ENCODE measurements at places on chromosomes 5 and 9. TPM values are rescaled to one million over a fixed set of nuclear protein-coding genes. Genes with fewer than 3 reads are reported as not detected.

Gene TAF11L8
- not detected for total RNA-seq

Gene ASS1
- total RNA-seq: 2.6 TPM

Gene EQTN
- not detected for total RNA-seq

Gene SLC6A7
- total RNA-seq: not detected

Gene C9orf50
- total RNA-seq: not detected

Gene ATG10
- total RNA-seq: 11.5 TPM

Gene TERT
- total RNA-seq: not detected

DNA sequence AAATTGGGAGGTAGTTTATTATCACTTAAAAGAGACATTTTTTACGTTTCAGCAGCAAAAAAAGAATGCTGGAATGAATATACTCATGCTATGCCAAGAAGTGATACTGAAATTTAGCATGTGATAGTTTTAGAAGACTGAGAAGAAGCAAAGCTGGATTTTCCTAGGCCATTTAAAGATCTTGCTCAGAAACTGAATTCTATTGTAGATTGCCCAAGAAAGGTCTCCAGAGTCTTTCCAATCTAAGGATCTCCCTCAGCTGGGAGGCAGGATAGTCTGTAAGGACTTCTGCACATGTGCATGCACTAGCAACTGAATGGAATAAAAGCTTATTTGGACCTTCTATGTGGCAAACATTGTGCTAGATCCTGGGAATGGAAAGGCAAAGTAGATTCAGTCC is 334.5 kb downstream of the DTWD2 start:
- no peak overlapping the region for H3K4me3 ChIP-seq
- H3K36me3 ChIP-seq: no peaks in the 10 kb centered on the region
- no peak overlapping the region for H3K27ac ChIP-seq

DNA sequence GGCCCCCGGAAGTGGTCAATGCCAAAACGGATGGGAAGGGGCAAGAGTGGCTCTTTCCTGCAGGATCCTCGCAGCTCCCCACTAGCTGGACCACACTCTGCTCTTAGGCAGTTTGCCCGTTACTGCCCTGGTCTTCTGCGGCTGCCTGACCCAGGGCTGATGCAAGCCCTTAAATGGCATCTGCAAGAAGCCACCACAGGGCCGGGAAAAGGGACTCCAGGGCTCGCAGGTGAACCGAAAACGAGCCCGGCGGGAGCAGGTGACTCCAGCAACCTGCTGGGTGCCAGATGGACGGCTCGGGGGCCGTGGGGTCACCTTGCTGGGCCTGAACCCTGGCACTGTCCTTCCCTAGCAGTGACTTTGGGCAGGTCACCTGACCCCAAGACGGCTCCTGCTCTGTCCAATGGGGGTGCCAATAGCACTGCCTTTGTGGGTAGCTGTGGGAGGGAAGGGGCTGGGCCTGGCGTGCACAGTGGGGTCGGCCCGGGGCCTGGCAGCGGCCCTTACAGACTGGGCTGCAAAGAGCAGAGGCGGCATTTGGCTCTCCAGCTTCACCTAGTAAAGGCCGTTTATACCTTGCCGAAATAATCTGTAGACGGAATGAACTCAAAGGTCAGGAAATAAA is 1.3 kb downstream of the TMEM250 start:
- H3K4me1 ChIP-seq: peaks cover 22% of the 10 kb centered on the region
- H3K36me3 ChIP-seq: peaks cover 8% of the 10 kb centered on the region
- H3K4me3 ChIP-seq: peak overlapping the region; percentile 83
- H3K27ac ChIP-seq: peak overlapping the region; percentile 81
- no peaks in the 10 kb centered on the region for H3K27me3 ChIP-seq
- peak; percentile 55 for DNase-seq

- no peak overlapping the region for H3K27ac ChIP-seq
- no peaks in the 10 kb centered on the region for H3K36me3 ChIP-seq
- no peak for DNase-seq
Measured at GRCh38 chr9:131868766-131869165, 128.9 kb upstream of the RAPGEF1 start.

DNA sequence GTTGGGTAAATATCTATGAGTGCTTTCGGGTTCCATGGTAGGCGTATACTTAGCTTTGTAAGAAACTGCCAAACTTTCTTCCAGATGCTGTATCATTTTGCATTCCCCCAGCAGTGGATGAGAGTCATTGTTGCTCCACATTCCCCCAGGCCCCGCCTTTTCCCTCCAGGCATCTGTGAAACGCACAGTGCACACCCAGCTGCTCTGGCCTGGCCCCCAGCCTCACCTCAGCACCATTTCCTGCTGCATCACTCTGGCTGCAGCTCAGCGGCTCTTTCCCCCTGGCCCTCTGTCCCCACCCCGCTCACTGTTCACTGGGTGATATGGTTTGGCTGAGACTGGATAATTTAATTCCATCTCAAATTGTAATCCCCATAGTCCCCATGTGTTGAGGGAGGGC is 76.6 kb upstream of the SPTLC1 start:
- H3K27ac ChIP-seq: no peak overlapping the region
- no peaks in the 10 kb centered on the region for H3K4me1 ChIP-seq
- H3K27me3 ChIP-seq: peaks cover 7% of the 10 kb centered on the region
- no peak overlapping the region for H3K4me3 ChIP-seq
- DNase-seq: no peak

DNA sequence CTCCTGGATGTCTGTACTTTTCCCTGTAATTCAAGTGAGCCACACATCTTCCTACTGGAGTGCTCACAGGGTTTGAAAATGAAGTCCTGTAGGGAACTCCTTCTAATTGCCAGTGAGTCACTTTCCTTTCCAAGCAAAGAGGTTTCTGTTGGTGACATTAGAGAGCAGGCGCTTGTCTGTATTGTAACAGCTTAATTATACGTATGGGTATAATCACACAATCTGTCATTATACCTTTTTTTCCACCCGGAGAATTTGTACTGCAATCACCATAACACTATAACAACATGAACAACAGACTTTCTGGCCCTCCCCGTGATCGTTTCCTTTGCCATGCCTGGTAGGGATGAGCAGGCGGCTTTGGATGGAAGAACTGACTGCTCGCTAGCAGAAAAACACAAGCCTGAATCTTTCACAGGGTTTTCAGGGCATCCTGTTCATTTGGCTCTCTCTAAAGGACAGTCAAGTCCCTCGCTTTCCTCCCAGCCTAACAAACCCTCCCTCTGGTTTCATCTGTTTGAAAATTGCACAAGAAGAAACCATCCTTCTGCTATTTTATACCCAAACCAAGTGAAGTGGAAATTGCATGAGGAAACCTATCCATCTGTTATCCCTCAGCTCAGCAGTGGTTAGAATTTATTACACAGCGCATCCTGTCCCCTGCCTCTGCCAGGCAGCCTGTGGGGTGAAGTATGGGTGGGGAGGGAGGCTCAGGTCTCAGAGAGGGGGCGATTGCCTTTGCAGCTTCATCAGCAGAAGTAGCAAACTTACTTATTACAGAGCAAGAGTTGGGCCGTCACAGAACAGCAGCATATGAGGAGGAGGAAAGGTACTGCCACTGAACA is 307.0 kb upstream of the TLE4 start:
- H3K27ac ChIP-seq: no peak overlapping the region
- no peak for DNase-seq
- peaks cover 11% of the 10 kb centered on the region for H3K27me3 ChIP-seq
- H3K4me3 ChIP-seq: no peak overlapping the region

- peaks cover 41% of the 10 kb centered on the region for H3K27me3 ChIP-seq
- DNase-seq: no peak
- H3K4me3 ChIP-seq: peak overlapping the region; percentile 20
- no peak overlapping the region for H3K27ac ChIP-seq
Measured at GRCh38 chr5:159095151-159095721, 4.5 kb downstream of the EBF1 start.

DNA sequence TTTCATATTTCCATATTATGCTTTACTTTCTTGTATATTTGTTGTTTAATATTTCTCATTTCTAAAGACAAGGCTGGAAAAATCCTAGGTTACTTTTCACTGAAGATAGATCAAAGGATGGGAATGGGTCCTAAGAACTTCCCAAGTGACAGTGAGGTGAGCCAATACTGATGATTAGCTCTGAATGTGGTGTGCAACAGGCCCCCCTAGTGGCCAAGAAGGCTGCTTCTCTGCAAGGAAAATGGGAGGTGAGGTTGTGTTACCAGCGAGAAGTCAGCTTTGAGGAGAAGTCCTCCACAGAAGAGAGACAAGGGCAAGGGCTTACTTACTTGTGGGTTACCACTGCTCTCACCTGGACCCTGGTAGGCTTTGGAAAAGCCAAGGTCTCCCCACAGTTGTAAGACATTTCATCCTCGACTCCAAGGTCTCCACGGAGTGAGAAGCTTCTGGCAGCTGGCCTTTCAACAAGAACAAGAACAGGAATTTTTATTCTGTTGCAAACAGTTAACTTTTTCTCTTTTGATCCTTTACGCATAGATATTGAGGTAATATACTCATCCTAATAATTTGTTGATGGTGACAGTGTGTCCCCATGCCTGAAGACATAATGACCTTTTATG is 69.9 kb downstream of the MAMDC2 start:
- H3K4me3 ChIP-seq: no peak overlapping the region
- DNase-seq: peak; percentile 27
- H3K27ac ChIP-seq: no peak overlapping the region
- peaks cover 7% of the 10 kb centered on the region for H3K27me3 ChIP-seq
- no peaks in the 10 kb centered on the region for H3K36me3 ChIP-seq

GRCh38 chr9:9231946-9232345 is 1380.9 kb downstream of the PTPRD start:
- H3K27ac ChIP-seq: no peak overlapping the region
- no peak overlapping the region for H3K4me3 ChIP-seq
- H3K27me3 ChIP-seq: no peaks in the 10 kb centered on the region
- H3K36me3 ChIP-seq: no peaks in the 10 kb centered on the region
- DNase-seq: no peak

DNA sequence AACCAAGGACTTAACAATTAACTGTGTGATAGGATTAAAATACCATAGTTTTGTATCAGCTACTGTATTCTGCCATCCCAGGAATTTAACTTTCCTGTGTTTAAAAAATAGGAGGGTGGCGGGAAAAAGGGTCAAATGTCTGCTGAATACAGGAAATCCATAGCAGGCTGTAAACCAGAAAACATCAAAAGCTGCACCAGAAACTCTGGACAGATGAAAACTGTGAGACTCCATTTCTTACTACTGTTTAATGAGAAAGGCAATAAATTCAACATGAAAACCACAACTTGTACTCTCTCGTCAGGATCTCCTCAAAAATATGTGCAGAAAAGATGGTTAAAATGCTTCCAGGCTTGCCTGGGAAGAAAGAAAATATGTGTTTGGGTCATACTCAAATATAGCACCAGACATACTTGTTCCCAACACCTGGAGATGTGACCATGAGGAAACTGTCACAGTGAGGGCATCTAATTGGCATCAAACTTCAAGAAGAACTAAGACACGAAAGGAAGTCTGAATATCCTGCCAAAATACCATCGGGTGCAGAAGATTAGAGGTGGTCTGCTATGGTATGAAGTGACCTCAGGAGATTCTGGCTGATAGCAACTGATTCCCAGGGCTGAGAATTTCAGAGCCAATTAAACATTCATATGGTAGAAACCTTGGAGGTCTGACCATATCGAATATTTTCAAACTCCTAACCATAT is 164.7 kb upstream of the TARS1 start:
- H3K27me3 ChIP-seq: no peaks in the 10 kb centered on the region
- no peak overlapping the region for H3K27ac ChIP-seq
- no peaks in the 10 kb centered on the region for H3K36me3 ChIP-seq
- no peak overlapping the region for H3K4me3 ChIP-seq

GRCh38 chr9:34203992-34204635 is 25.3 kb downstream of the UBAP1 start:
- H3K27ac ChIP-seq: no peak overlapping the region
- no peak for DNase-seq
- peaks cover 8% of the 10 kb centered on the region for H3K4me1 ChIP-seq
- peaks cover 17% of the 10 kb centered on the region for H3K36me3 ChIP-seq
- no peaks in the 10 kb centered on the region for H3K27me3 ChIP-seq
- H3K4me3 ChIP-seq: no peak overlapping the region

GRCh38 chr9:104992659-104993058 is 64.7 kb upstream of the ABCA1 start:
- H3K4me3 ChIP-seq: no peak overlapping the region
- no peak overlapping the region for H3K27ac ChIP-seq
- no peaks in the 10 kb centered on the region for H3K36me3 ChIP-seq

DNA sequence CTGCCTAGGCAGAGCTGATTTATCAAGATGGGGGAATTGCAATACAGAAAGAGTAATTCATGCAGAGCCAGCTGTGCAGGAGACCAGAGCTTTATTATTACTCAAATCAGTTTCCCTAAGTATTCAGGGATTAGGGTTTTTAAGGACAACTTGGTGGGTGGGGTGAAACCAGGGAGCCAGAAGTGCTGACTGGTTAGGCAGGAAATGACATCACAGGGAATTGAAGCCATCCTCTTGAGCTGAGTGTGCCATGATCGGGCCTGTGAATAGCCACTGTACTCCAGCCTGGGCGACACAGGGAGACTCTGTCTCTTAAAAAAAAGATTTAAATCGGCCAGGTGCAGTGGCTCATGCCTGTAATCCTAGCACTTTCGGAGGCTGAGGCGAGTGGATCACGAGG is 45.3 kb upstream of the CDK5RAP2 start:
- H3K36me3 ChIP-seq: peaks cover 4% of the 10 kb centered on the region
- H3K27ac ChIP-seq: no peak overlapping the region
- H3K4me1 ChIP-seq: peaks cover 5% of the 10 kb centered on the region
- no peak for DNase-seq

DNA sequence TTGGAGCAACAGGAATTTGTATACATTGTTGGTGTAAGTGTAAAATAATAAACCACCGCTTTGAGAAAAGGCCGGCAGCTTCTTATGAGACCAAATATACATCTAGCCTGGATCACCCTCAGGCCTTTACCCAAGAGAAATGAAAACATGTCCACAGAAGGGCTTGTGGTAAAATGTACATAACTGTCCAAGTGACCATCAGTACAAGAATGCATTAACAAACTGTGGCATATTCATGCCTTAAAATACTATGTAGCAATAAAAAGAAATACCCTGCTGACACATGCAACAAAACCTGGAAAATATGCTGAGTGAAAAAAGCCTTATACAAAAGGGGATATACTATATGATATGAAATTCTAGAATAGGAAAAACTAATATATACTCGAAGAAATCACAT is 311.9 kb upstream of the TRPC7 start:
- H3K27me3 ChIP-seq: no peaks in the 10 kb centered on the region
- H3K4me1 ChIP-seq: no peaks in the 10 kb centered on the region
- H3K27ac ChIP-seq: no peak overlapping the region

GRCh38 chr9:83772860-83773259 is 44.7 kb downstream of the GKAP1 start:
- H3K27ac ChIP-seq: no peak overlapping the region
- H3K27me3 ChIP-seq: no peaks in the 10 kb centered on the region
- no peak for DNase-seq
- no peak overlapping the region for H3K4me3 ChIP-seq
- H3K4me1 ChIP-seq: no peaks in the 10 kb centered on the region

GRCh38 chr9:135813671-135814290 is 93.6 kb downstream of the CAMSAP1 start:
- H3K4me3 ChIP-seq: no peak overlapping the region
- DNase-seq: peak; percentile 17
- no peaks in the 10 kb centered on the region for H3K27me3 ChIP-seq
- H3K27ac ChIP-seq: no peak overlapping the region
- peaks cover 3% of the 10 kb centered on the region for H3K4me1 ChIP-seq

- H3K4me3 ChIP-seq: no peak overlapping the region
- no peaks in the 10 kb centered on the region for H3K4me1 ChIP-seq
- H3K27ac ChIP-seq: no peak overlapping the region
Measured at GRCh38 chr5:177973066-177973635, 22.9 kb downstream of the PROP1 start.
